Smooth muscle cell of bladder (primary cell): ENCODE measurements at places on chromosomes 1 and 21. TPM values are rescaled to one million over a fixed set of nuclear protein-coding genes. Genes with fewer than 3 reads are reported as not detected.

The ETV3L gene
- total RNA-seq, result not detected in 2 replicates

The DNTTIP2 gene
- total RNA-seq, result 21.2 and 27.8 TPM in 2 replicates

The INSRR gene
- not detected in 2 replicates for total RNA-seq

The GJA4 gene
- total RNA-seq, result 0.18 TPM in 1 of 2 replicates, not detected in the other

The NOC2L gene
- 87.5 and 89.9 TPM in 2 replicates for total RNA-seq

The IL10RB gene
- 67.6 and 67.7 TPM in 2 replicates for total RNA-seq

The ZNF687 gene
- 7.0 and 7.9 TPM in 2 replicates for total RNA-seq

The RCAN1 gene
- total RNA-seq, result 243 and 246 TPM in 2 replicates

The LAX1 gene
- total RNA-seq, result not detected in 2 replicates

The ZNHIT6 gene
- total RNA-seq, result 12.2 and 13.1 TPM in 2 replicates

The CA6 gene
- not detected in 2 replicates for total RNA-seq

The PPIH gene
- total RNA-seq, result 19.8 and 20.1 TPM in 2 replicates

The GRIK1 gene
- total RNA-seq, result not detected in 2 replicates

The FAM151A gene
- total RNA-seq, result not detected in 2 replicates

The SPRR4 gene
- total RNA-seq, result not detected in 2 replicates

The TCHH gene
- total RNA-seq, result under 0.01 TPM in 2 replicates

The AMPD1 gene
- total RNA-seq, result not detected in 2 replicates

The BMP8B gene
- not detected in 2 replicates for total RNA-seq

The TINAGL1 gene
- 15.1 and 21.1 TPM in 2 replicates for total RNA-seq

The CYP4B1 gene
- total RNA-seq, result not detected in 2 replicates

The ANKRD13C gene
- 25.3 and 29.6 TPM in 2 replicates for total RNA-seq

The PODN gene
- 56.5 and 58.7 TPM in 2 replicates for total RNA-seq

The S1PR1 gene
- 11.5 and 15.5 TPM in 2 replicates for total RNA-seq

The SPRR5 gene
- not detected in 2 replicates for total RNA-seq

The BGLAP gene
- total RNA-seq, result 0.09 and 0.14 TPM in 2 replicates

The CXADR gene
- total RNA-seq, result 1.1 and 2.0 TPM in 2 replicates

The UBE2U gene
- total RNA-seq, result 0.28 TPM in 1 of 2 replicates, not detected in the other

The PRAMEF5 gene
- total RNA-seq, result not detected in 2 replicates

The IQGAP3 gene
- 2.3 and 2.5 TPM in 2 replicates for total RNA-seq

The SLC9C2 gene
- total RNA-seq, result not detected in 2 replicates

The ATP1A4 gene
- not detected in 2 replicates for total RNA-seq

The TRPM2 gene
- under 0.01 TPM in 2 replicates for total RNA-seq

The FAM110D gene
- not detected in 2 replicates for total RNA-seq

The NR5A2 gene
- total RNA-seq, result under 0.01 TPM in 1 of 2 replicates, not detected in the other

The ADAMTS4 gene
- 2.3 and 4.0 TPM in 2 replicates for total RNA-seq

The KCNT2 gene
- 3.4 and 4.8 TPM in 2 replicates for total RNA-seq

The TIMM17A gene
- 62.3 and 70.2 TPM in 2 replicates for total RNA-seq
